ENCODE measurements at places on chromosomes 2 and 18.
A peak's percentile ranks its signal among the peaks of the same experiment; 100 is the strongest.

DNA sequence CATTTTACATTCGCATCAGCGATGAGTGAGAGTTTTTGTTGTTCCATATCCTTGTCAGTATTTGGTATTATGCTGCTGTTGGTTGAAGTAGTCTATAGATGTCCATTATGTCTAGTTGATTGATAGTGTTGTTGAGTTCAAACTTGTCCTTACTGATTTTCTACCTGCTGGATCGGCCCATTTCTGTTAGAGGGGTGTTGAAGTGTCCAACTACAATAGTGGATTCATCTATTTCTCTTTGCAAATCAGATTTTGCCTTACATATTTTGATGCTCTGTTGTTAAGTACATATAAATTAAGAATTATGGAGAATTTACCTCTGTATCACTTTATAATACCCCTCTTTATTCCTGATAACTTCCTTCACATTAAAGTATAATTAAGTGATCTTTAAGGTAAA, 8.7 kb downstream of the SPOPL start:
- DNase-seq, result no peak

GRCh38 chr18:3454365-3455089, 4.6 kb downstream of the TGIF1 start:
- DNase-seq, result peak; percentile 85

- no peak for DNase-seq
Observed at GRCh38 chr2:180169474-180169873, 162.4 kb upstream of the CWC22 start.

GRCh38 chr2:230668184-230668938, 44.3 kb upstream of the CAB39 start:
- DNase-seq, result peak; percentile 35

DNA sequence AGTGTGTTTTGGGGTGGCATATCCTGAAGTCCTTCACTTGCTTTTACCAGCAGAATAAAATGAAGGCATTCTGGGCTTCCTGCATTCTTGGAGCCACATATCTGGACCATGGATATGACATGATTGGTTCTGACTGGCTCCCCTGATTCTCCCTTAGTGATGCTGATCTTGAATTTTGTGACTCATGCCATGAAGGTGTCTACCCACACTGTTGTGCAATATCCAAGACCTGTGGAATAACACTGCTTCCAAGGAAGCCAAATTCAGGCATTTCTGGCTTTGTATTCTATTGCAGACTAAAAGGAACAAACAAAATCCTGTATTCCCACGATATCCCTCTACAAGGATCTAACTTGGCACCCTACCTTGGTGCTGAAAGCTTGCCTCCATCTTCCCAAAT, 125.8 kb downstream of the LYPD6B start:
- no peak for DNase-seq

Data from hematopoietic multipotent progenitor cell treated with erythropoietin and hydrocortisone succinate and interleukin-3 and kit ligand, for 4 days (in vitro differentiated cells).